DMS153 (cell line): ENCODE measurements at places on chromosomes 13 and 19.

- no peak for DNase-seq
These were observed 541.0 kb downstream of the PCDH9 start for GRCh38 chr13:66689037-66689619.

GRCh38 chr19:3839941-3840340, 28.9 kb downstream of the ZFR2 start:
- no peak for DNase-seq

GRCh38 chr19:291006-291521, at the start of gene PLPP2:
Gene PLPP2, minus strand, starts transcription at chr19:291403. Its CDS starts 67 bp downstream, at chr19:291336.
- DNase-seq = no peak

DNA sequence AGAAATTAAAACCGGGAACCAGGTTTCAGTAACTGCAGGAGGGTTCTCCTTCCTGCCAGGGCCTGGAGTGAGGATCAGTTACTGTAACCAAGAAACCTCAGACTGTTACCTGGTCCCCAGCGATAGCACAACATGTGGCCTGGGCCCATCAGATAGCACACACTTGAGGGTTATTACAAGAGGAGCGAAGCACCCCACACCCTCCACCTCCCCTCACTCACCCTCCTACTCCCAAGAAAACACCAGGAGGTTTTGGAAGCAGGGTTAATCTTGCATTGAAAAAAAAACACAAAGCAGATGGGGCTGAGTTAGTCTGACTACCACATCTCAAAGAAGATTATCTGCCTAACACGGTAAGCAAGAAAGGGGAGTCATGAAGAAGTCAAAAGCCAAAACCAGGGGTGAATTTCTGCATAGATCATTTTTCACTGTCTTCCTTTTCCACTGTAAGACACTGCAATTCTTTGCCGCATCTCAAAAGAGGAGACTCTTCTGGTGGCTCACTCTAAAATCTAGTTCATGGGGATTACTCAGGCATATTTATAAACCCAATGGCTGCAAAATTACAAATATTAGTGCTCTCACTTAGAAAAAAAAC, 75.9 kb upstream of the DOCK9 start:
- no peak for DNase-seq

DNA sequence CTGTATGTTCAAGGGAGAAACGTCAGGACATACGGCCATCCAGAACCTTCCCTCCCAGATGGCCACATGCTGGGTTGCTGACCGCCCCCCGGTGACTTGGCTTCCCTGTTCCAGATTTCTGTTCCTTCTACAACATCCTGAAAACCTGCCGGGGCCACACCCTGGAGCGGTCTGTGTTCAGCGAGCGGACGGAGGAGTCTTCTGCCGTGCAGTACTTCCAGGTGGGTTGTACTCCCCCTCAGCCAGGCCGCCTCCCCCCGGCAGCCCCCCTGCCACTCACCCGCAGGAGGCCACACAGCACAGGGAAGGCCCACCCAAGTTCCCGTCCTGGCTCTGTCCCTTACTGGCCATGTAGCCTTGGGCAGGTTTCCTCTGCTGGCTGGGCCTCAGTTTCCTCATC, 20.5 kb downstream of the YIPF2 start:
- DNase-seq = no peak

DNA sequence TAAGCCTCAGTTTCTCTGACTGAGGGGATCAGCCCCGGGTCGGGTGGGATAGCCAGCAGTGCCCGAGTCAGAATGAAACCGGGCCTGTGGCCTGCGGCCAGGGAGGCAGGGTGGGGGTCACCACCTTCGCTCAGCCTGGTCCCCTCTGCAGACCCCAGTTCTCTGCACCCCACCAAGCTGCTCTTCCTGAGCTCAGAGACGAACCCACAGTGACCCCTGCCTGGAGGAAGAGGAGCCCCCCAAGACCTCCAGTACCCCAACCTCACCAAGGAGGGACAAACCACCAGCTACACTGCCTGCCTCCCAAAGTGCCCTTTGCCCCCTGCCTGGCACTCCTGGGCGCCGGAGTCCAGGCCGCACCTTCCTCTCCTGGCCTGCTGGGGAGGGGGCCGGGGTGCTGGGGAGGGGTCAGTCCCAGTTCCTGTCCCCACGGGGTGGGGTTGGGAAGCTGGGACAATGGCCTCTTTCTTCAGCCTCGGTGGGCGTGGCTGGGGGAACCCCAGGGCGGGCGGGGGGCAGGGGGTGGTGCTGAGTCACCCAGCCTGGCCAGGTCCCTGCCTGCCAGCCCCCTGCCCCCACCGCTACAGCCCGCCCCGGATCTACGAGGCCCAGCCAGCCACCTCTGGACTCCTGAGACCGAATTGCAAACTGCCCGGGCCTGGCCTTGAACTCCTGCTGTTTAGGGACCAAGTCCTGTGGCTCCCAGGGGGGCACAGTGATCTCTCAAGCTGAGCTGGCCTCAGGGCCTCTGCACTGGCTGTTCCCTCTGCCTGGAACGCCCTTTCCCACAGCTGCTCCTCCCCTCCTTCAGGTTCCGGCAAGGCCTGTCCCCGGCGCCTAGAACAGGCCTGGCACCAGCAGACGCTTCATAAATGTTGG, 14.3 kb downstream of the ZBTB7A start:
- no peak for DNase-seq

DNA sequence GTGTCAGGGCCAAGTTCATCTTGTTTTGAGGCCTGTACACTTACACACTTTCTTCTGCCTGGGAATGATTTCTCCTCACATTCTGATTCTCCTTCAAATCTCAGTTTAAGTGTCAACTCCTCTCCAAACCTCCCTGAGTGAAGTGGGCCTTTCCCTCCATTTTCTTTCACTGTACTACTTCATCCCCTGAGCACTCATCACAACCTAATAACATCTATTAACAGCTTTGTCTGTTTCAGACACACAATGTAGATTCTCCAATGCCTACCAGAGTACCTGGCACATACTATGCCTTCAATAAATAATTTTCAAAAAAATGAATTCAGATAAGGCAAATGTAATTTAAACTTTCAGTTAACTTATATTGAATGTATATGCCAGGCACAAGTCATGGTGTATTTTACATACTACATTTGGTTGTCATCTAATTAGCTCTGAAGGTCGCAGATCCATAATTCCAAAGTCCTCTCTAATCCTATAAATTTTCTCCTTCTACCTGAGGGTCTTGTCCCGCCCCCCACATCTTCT, 357 bp upstream of the COG6 start:
- DNase-seq = no peak

DNA sequence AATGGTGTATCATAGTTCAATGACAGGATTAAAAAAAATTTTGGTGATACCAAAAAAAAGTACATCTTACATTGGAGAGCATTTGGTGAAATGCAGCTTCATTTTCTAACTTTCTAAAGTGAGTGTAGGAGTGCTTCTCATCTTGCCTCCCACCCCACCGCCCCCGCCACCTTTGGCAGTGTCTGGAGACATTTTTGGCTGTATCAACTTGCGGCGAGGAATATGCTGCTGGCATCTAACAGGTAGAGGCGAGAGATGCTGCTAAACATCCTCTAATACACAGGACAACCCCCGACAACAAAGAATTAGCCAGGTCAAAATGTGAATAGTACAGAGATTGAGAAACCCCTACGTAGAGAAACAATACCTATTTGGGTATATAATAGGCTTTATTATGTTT, 1.7 kb downstream of the DLEU7 start:
- no peak for DNase-seq

DNA sequence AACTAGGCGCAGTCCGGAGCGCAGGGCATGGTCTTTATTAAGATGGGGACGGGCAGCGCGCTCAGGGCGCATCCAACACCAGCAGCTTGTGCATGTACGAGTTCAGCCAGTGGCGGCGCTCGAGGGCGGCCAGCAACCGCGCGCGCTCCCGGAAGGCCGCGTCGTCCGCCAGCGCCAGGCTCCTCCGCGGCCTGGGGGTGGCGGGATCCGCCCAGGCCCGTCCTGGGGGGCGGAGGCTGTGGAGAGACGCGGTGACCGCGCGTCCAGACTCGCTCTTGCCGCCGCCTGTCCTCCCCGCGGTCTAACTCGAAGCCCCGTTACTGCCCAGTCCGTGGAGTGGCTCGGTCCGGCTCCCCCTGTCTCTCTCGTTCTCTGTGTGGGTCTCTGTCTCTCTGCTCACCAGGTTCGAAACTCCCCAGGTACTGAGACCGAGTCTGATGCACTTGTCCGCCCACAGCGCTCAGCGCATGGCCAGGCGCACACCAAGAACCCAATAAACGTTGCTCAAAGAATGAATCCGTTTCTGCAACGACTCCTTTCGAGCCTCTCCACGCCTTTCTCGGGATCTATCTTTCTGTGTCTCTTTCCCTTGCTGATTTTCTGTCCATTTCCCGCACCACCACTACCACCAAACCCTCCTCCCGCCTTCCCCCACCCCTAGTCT, 702 bp downstream of the PTH2 start:
- DNase-seq = peak; percentile 43

GRCh38 chr13:95367309-95367843, 66.1 kb upstream of the ABCC4 start:
- peak; percentile 49 for DNase-seq

DNA sequence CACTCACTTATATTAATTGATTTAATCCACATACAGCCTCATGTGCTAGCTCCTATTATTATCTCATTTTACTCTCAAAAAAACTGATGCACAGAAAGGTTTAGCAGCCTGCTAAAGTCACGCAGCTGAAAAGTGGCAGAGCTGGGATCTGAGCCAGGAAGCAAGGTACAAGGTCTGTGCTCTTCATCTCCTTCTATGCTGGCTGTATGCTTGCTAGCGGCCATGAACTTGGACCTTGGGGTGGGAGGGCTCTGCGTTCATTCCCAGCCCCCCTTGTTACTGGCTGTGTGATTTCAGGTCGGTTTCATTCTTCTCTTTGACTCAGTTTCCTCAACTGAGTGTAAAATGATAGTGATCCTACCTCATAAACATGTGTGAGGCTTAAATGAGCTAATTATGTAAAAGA, 69.8 kb downstream of the ALOX5AP start:
- no peak for DNase-seq

DNA sequence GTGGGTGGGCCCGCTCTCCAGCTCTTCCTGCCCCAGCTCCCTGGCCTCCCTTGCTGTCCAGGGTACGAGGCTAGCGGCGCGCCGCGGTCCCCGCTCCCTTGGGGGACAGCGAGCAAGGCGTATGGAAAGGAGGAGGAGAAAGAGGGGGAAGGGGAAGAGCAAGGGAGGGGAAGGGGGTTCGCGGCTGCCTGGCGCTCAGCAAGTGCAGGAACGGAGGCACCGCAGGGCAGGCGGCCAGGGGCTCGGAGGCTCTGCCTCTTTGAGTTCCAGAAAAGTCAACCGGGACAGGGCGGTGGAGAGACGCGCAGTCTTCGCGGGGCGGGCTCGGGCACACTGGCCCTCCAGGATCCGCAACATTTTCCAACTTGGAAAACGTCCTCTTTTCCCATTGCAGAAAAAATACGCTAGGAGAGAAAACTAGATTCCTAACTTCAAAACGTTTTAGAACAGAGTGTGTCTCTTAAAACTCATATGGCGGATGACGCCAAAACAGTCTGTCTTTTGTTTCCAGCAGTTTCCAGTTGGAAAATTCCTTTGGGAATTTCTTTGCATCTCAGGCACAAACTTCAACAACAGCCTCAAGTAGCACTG, 23.1 kb upstream of the TNFRSF19 start:
- DNase-seq = no peak

DNA sequence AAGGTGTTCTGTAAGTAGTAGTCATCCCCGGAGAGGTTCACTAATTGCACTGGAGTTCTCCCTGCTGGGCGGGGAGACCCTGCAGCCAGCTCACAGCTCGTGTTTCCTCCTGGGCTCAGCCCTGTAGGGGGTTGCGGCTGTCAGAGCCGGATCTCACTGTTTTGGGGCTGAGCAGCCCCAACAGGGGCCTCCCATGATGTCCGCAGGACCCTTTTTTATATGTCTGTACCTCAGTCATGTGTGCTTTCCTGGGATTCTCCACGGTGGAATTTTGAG, 130.2 kb upstream of the MCF2L start:
- DNase-seq = no peak

- no peak for DNase-seq
These were observed 1.1 kb downstream of the CD79A start for GRCh38 chr19:41877916-41878905.

GRCh38 chr13:97555034-97555433, 121.1 kb downstream of the RAP2A start:
- no peak for DNase-seq

GRCh38 chr13:29582171-29582570, 13.3 kb downstream of the SLC7A1 start:
- DNase-seq = no peak

- no peak for DNase-seq
These were observed 17.3 kb upstream of the PNMA8C start for GRCh38 chr19:46446021-46446420.

DNA sequence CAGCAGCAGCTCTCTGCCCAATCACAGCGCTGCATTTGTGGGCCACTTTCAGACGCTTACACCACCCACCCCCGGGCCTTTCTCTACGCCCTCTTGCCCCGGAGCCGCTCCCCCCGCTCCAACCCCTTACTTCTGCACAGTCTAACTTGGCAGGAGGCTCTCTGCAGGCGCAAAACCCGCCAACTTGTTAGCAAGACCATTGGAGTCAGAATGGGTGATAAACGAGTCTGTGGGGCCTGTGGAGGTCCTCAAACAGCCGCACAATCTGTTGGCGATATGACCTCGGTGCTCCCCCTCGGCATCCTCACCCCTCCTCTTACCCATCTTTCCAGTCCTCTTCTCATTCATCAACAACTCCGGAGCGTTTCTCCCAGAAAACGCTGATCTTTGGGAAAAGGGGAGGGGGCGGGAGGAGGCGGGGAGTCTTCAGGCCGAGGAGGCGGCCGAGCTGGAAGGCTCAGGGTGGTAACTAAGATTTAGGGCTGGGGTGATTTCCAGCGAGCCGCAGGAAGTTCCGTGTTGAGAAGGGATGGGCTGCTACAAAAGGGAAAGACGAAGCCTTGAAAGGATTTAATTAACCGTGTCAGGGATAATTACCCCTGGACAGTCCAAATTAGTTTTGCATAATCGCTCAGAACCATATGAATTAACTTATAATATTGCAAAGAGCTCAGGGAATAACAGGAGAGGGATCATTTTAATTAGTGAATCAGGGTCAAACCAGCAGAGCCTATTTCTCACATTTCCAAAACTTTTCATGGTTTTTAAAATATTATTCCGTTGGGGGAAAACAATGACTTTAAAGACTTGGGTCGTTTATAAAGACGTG, 4.1 kb downstream of the SOX21 start:
- DNase-seq = peak; percentile 48

DNA sequence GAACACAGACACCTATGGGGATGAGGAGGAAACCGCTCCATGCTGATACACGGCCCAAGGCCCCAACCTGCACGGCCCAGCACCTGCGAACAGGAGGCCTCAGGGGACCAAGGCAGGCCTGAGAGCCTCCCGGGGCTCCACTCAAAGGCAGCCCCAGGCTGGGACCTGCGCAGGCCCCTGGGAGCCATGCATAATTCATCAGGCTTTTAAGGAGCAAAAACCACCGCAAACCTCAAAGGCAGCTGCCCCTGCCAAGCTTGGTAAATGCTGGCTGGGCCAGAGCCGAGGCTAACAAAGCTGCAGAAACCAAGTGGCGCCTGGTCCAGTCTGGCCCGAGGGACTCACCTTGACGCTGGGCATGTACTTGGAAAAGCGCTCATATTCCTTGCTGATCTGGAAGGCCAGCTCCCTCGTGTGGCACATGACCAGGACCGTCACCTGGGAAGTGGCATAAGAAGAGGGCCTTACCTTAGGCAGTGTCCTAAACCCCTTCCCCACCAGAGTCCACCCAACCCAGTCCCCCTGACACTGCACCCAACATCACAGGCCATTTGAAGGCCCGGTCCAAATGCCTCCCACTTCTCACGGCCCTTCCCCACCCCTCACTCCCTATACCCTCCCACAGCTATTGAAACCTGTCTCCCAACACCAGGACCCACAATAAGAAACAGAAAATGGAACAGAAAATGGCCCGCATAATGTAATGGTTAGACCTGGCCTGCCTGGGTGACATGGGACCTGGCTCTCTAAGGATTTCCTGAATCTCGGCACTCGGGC, 7.8 kb downstream of the DDX39A start:
- no peak for DNase-seq
